Activated CD4-positive, alpha-beta T cell treated with anti-CD3 and anti-CD28 coated beads, Interleukin-2, amount 50 U/mL, for 1 hour (primary cell): ENCODE measurements at places on chromosomes 4 and X.
A peak's percentile ranks its signal among the peaks of the same experiment; 100 is the strongest.

- DNase-seq: no peak
Observed at GRCh38 chrX:39507034-39507433, 590.7 kb downstream of the BCOR start.

DNA sequence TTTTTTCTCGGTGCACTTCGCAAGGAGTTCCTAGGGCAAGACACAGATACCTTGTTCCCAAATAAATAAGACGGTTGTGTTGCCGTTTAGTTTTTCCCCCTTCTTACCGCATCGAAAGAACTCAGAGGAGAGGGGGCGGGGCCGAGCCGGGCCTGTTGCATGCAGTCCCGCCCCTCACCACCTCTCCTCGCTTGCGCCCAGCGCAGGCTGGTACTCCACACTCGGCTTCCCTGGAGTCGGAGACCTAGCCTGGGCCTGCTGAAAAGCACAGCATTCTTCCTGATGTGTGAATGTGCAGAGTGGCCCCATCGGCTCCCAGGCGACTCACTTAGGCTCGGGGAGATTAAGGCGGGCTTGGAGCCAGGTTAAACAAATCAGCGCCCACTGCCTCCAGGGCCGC, 26.1 kb upstream of the VMA21 start:
- no peak for DNase-seq

- no peak for DNase-seq
Observed at GRCh38 chrX:40513012-40513411, 67.8 kb upstream of the ATP6AP2 start.

DNA sequence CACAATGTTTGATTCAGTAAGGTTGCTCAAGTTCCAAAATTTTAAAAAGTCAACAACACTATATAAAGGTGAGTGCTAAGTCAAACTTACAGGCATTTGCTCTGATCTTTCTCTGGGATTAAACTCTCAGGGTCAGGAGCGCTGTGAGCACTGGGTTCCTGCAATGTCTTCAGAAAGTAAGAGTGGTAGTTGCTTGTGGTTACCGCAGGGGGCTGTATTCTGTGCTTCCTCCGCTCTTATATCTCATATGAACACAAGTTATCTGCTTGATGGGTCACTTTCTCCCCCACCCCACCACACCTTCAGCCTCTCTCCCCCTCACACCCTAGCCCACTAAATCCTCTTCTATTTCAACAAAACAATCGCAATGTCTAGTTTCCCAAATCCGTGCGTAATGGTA, 116.4 kb upstream of the IGSF1 start:
- DNase-seq: no peak

DNA sequence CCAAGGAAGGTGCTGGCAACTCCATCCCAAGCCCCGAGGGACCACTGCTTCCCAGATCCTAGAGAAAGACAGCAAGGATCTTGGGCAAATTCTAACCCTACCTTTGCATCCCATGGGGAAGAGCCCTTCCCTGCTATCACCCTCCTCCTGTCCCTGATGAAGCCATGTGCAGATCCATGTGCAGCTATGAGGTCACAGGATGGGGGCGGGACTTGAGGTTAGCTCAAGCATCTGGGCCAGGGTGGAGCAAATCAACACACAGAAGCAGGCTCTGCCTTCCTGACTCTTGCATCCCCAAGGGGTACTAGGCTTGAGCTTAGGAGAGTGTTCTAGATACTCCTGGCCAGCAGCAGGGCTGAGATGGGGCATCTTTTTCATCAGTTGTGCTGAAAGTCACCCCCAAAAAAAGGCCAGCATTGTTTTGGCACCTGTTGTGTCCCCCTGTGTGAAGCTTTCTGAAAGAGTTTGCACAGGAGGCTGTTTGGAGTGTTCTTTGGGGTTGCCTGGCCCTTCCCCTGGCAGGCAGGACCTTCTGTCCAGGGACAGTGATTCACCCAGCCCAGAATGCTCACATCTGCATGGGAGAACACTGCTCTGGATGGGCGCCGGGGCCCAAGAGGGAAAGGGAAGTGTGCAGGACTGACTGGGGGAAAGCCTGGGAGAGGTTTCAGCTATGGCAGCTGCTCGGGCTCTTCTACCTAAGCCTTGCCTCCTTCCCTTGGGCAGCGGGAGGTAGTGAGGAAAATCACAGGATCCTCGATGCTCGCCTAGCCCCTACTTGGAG, 50.8 kb downstream of the PRPS1 start:
- peak; percentile 72 for DNase-seq

- no peak for DNase-seq
Observed at GRCh38 chr4:187499956-187500355, 495.6 kb upstream of the ZFP42 start.

GRCh38 chrX:5915783-5916182, 312.9 kb downstream of the NLGN4X start:
- no peak for DNase-seq

DNA sequence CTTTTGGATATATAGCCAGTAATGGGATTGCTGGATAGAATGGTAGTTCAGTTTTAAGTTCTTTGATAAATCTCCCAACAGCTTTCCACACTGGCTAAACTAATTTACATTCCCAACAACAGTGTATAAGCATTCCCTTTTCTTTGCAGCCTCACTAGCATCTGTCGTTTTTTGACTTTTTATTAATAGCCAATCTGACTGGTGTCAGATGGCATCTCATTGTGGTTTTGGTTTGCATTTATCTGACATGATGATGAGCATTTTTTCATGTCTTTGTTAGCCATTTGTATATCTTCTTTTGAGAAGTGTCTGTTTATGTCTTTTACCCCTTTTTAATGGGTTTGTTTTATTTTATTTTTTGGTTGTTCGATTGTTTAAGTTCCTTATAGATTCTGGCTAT, 13.3 kb downstream of the UBQLN2 start:
- no peak for DNase-seq

- DNase-seq: no peak
Observed at GRCh38 chrX:153501530-153501929, 6.8 kb downstream of the BGN start.

DNA sequence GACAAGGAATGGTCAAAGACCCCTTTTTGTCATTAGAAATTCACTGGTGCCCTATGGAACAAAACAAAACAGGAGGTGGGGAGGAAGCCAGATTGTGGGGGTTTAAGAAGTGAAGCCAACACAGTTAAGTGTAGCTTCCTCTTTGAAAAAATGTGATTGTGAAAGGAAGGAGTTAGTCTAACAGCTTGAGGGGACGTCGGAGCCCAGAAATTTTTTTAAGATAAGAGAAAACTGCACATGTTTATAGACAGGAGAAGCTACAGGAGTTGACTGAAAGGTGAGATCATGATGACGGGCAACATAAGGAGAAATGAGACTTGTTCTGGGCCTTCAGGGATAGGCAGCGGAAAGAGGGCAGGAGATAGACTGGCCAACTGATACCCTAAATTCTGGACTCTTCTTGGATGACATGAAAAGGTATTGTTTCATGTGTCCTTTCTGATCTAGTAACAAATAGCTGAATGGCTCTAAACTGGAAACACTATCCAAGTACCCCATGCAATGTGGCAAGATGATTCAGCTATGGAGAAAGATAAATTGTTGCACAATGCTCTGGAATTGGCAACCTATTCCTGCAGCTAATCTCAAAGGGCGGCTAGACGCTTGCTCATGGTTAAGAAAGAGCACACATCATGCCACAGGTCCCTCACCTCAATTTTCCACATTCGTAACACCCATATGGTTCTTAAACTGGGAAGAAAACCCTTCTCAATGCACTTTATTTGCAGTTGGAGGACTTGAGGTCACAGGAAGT, 3.7 kb upstream of the HDAC8 start:
- DNase-seq: no peak

GRCh38 chr4:140330311-140330900, 43.0 kb upstream of the SCOC start:
- DNase-seq: no peak

GRCh38 chr4:112513971-112514646, 1.9 kb downstream of the NEUROG2 start:
- DNase-seq: no peak

DNA sequence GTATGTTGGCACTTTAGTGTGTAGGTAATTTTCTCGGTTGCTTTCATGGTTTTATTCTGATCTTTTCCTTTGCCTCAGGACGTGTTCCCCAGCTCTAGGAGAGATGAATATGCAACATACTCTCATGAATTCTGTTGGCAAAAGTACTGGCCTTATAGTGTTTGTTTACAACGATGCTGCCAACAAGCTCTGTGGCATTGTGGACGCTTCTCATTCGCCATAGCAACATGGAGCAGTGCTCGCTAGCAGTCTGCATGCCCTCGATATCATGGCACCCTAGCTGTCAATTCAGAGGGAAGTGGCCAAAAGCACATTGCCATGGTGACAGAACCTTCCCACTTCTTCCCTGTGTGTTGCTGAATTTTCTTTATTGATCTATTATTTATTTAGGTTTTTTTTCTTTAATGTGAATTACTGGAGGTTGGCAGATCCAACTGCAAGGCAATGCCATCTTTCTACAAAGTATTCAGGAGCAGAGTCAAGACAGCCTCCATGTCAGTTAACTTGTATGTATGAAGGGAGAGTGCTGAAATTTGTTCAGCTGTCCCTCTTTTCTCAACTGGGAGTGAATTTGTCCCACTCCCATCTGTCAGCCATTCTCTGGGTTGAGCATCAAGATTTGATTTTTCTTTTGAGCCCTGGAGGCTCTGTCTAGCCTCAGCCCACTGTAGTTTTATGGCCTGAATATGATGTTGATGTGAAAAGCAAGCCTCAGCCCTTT, 224.9 kb upstream of the VCX3A start:
- DNase-seq: no peak

GRCh38 chr4:113209652-113210320, 160.3 kb downstream of the ANK2 start:
- DNase-seq: no peak

GRCh38 chr4:158871335-158871724, 102.5 kb downstream of the FNIP2 start:
- DNase-seq: no peak

DNA sequence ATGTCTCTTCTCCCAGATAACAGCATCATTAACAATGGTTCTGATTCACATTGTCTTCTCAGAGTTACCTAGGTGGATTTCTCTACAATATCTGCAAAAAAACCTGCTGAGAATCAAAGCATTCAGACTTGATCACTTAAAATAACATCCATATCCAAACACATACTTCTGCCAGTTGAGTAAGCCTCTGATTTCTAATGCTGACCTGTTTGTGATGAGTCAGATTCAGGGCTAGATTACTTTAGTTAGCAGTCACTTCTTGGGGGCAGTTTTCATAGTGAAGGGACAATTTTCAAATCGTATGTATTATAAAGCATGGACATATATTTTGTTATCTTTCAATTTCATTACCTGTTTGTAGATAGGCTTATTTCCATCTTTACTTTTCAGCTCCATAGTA, 35.5 kb downstream of the CCNI start:
- no peak for DNase-seq

GRCh38 chrX:32780109-32780508, 431.2 kb downstream of the DMD start:
- no peak for DNase-seq

DNA sequence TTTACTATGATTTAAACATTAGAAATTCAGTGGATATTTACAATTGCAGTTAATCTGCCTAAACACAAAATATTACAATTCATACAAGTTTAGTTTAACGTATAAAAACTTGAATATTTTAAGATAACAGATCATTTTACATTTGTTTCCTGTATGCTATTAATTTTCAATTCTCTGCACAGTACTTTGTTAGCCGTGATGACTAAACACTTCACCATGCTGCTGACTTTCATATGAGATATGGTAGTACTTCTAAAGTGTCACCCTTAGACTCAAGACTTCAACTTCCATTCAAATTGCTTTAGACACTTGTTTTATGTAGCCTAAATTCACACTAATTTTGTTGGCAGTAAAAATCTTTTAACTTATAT, 1646.4 kb upstream of the ADGRL3 start:
- no peak for DNase-seq

DNA sequence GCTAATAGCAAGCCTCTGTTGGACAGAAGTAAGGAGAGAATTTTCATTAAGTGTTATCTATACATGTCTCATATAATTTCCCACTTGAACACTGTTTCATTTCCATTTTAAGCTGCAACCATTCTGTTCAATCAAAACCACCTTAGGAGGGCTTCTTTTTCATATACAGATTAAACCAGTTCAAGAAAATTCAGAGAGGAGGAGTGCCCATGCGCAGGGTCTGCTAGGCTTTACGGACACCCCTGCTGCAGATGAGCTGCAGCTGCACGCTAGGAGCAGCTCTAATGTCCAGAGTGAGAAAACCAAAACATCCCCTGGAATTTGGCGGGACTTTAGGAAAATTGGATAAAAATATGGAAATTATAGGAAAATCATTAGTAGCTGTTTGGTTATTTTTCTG, 541.0 kb downstream of the SPRY1 start:
- no peak for DNase-seq

- no peak for DNase-seq
Observed at GRCh38 chr4:121693450-121693849, 3.3 kb downstream of the ANXA5 start.

DNA sequence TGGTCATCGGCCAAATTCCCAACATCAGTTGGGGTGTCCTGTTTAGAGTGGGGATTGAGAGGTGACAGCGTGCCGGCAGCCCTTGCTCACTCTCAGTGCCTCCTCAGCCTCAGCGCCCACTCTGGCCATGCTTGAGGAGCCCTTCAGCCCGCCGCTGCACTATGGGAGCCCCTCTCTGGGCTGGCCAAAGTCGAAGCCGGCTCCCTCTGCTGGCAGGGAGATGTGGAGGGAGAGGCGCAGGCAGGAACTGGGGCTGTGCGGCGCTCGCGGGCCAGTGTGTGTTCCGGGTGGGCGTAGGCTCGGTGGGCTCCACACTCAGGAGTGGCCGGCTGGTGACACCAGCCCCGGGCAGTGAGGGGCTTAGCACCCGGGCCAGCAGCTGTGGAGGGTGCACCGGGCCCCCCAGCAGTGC, 7.1 kb upstream of the CENPU start:
- DNase-seq: no peak

GRCh38 chr4:182017038-182017437, 226.2 kb upstream of the TENM3 start:
- DNase-seq: no peak

DNA sequence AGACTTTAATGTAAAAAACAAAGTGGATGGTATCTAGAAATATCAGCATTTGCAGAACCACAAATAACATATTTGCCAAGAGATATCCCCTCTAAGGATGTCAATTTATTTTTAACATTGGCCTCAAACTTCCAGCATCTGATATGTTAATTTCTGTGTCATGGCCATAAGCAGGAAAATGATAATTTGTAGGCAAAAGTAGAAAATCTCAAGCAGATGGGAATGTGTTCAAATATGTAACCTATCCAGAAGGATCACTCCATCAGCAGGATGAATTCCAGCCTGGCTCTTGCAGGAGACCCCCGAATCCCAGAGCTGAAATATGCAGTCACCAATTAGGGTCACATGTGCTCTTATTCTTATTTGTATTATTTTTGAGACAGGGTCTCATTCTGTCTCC, 55.4 kb upstream of the PRKX start:
- no peak for DNase-seq

GRCh38 chrX:45309096-45309495, 108.4 kb upstream of the DIPK2B start:
- DNase-seq: no peak

DNA sequence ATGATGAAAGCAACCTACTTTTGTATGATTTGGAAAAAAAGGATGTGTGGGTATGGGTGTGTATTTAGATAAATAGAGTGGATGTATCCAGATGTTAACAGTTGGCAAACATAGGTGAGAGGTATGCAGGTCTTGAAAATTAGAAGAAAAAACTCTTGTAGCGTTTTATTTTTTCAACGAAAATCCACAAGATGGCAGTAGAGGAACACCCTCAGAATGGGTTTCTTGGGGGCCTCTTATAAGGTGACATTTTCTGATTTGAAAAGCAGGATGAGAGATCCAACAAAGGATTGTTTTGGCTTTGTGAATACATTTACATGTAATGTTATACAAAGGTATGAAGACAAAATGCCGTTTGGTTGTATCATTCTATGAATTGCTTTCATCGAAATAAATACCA, 68.3 kb downstream of the FMR1NB start:
- no peak for DNase-seq
